ENCODE measurements at places on chromosomes 16 and 17.

DNA sequence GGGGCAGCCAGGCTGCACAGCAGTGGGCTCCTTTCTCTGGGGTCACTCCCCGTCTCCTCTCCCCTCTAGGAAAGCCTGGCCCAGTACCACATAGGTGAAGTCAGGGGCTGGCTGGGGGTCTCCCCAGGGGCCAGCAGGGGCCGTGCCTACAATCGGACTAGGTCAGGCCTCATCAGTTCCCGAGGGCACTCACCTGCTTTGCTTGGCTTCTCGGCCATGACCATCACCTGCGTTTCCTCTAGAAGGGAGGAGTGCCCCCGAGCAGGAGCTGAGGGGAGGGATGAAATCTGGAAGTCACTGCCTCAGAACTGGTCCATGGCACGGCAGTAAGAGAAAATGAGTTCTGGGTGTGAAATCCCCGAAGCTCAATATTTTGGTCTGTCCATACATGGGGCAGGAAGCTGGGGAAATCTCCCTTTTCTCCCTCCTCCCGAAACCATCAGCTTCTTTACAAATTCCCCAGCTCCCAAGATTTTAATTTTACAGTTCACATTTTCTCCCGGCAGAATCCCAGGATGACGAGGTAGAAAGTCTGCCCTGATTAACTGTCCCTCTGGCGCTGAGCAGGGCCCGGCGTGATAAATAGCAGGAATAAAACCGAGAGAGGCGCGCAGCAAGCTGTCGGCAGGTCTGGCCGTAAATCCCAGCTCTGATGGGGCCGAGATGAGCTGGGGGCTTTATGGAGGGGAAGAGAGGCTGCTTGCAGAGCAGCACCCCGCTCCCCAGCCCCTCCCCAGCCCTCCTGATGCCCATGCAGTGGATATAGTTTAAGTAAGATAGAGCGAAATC is 172.1 kb downstream of the RBFOX3 start:
- no peak for DNase-seq

DNA sequence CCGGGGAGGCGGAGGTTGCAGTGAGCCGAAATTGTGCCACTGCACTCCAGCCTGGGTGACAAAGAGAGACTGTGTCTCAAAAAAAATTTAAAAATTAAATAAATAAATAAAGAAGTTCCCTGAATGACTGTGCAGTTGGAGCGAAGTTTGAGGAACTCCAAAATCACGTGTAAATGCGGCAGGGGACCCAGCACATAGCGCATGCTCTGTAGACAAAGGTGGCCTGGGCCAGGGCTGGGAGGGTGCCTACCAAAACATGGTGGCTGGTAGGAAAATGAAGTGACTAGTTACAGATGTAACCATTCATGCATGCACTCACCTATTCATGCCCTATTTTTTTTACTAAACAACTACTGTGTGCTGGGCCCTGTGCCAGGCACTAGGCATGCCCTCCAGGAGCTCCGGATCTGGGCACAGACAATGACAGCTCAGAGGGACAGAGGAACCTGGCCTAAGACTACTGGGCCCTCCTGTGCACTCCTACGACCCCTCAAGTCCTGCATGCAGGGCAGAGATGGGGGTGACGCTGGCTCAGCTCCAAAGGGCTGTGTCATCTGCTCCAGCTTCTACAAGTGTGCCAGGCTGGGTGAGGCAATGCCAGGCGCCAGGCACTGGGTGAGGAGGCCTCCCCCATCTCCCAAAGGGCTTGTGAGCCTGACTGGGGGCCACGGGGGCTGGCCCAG is 65.3 kb downstream of the RMI2 start:
- DNase-seq: no peak

DNA sequence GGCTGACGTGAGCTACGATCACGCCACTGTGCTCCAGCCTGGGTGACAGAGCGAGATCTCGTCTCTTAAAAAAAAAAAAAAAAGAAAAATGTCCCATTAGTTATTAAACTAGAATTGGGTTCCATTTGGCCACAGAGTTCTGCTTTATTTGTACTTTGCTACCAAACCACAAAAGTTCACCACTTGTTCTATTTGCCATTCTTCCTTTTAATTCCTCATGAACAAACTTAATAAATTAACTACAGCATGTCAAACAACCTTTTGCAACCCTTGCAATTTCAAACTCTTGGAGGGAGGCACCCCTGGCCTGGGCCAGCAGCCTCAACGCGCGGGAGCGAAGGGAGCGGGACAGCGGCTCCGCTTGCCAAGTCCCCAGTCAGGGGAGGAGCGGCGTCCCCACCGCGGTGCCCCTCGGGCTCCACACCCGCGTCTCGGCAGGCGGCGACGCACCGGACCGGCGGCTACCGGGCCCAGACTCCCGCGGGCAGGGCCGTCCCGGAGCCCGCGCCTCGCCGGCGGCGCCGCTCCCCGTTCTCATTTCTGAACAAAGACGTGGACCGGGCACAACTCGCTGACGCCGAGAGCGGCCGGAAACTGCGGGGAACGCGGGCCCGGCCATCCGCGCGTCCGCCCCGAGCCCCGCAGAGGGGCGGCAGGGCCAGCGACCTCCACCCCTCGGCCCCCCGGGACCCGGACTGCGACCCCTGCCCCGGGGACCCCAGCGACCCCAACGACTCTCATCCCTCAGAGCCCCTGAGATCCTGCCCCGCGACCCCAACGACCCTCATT is 775 bp downstream of the CYTH1 start:
- peak; percentile 47 for DNase-seq

GRCh38 chr17:48045316-48046001 is 2.7 kb upstream of the NFE2L1 start:
- no peak for DNase-seq

GRCh38 chr16:89049484-89050118 is 44.1 kb upstream of the ACSF3 start:
- no peak for DNase-seq

DNA sequence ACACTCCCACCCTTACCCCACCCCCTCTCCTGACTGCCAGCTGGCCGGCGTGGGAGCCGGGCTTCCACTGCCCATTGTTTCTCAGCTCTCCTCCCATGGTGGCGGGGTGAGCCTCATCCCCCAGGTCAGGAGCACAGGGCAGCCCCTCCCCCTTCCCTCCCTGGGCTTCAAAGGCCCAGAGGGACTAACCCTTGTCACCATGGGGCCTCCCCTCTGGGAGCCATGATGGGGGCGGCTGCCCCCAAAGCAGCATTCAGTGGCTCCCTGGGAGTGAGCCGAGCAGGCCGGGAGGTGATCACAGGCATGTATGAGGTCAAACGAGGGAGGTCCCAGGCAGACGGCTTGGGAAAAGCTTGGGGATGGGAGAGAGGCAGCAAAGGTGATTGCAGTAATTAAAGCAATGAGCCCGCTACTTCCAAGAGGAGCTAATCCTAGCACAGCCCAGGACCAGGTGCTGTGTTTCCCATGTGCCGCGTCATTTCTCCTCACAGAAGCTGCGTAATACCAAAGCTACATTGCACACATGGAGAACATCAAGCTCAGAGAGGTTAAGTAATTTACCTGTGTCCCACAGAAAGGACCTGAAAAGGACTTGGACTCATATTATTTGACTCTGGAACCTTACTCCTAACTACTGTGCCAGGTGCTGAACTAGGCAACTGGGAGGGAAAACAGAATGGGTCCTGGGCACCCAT is 24.5 kb downstream of the CDK5RAP3 start:
- no peak for DNase-seq

- peak; percentile 85 for DNase-seq
Observed at GRCh38 chr17:50935221-50935995, 69.3 kb upstream of the TOB1 start.

- DNase-seq: no peak
Observed at GRCh38 chr16:22220069-22220440, 14.0 kb downstream of the EEF2K start.

- DNase-seq: no peak
Observed at GRCh38 chr16:55487048-55487803, 8.2 kb downstream of the MMP2 start.

DNA sequence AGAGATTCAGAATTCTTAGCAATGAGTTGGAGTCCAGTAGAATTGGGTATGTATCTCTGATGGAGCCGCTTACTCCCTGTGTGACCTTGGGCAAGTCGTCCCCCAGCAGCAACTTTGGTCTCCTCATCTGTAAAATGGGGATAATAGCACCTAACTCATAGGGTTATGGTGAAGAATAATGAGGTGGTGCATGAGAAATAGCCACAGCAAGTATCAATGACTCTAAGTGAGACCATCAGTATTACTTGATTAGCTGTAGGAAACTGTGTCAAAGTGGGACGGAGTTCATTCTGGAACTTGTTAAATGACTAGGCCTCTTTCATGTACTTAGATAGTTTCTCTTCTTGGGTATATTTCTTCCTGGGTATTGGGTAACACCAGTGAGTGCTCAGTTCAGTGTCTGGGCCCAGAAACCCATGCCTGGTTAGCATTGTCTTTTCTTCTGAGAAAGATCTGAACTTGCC is 6.4 kb downstream of the PRKCB start:
- no peak for DNase-seq

DNA sequence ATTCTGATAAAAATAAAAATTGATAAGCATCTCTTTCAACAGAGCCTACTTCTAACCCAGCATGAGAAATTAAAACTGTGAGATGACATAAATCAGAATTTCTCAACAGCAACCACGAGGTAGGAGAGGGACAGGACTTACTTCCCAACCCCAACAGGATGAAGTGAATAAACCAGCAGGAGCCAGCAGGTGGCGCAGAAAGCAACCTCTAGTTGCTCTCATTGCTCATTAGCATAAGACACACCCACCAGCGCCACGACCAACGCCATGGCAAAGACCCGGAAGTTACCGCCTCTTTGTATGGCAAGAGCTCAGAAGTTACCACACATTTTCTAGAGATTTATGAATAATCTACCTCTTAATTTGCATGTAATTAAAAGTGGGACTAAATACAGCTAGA is 189.4 kb upstream of the CDH8 start:
- peak; percentile 11 for DNase-seq

DNA sequence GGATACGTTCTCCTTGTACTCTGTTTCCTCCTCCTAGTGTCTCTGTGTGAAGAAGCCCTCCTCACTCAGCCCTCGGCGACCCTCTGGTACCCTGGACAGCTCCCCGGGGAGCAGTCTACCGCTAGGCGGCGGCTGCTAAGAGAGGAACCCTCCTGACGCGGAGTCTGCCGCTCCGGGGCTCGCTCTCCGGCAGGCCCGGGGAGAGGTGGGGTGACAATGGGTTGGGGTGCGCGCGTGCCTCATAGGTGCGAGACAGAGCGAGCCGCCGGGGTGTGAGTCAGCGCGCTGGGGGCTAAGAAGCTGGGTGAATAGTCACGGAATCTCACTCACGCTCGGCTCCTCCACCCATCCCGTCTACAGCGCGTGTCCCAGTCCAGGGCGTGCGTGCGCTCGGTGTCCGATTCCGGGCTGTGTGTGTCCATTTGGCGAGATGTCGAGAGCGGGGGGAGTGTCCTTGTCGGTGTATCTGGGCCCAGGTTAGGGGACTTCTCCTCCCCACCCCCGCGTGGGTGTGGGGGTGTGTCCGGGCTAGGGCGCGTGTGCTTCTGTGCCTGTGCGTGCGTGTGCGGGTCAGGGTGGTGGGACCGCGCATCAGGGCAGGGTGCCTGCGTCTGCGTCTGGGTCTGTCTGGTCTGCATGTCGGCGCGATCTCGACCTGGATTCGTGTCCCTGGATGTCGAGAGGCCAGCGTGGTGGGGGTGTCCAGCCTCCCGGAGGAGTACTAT is 577 bp upstream of the HS3ST2 start:
- DNase-seq: no peak

GRCh38 chr17:1031711-1032110 is 34.8 kb downstream of the TIMM22 start:
- DNase-seq: peak; percentile 34

DNA sequence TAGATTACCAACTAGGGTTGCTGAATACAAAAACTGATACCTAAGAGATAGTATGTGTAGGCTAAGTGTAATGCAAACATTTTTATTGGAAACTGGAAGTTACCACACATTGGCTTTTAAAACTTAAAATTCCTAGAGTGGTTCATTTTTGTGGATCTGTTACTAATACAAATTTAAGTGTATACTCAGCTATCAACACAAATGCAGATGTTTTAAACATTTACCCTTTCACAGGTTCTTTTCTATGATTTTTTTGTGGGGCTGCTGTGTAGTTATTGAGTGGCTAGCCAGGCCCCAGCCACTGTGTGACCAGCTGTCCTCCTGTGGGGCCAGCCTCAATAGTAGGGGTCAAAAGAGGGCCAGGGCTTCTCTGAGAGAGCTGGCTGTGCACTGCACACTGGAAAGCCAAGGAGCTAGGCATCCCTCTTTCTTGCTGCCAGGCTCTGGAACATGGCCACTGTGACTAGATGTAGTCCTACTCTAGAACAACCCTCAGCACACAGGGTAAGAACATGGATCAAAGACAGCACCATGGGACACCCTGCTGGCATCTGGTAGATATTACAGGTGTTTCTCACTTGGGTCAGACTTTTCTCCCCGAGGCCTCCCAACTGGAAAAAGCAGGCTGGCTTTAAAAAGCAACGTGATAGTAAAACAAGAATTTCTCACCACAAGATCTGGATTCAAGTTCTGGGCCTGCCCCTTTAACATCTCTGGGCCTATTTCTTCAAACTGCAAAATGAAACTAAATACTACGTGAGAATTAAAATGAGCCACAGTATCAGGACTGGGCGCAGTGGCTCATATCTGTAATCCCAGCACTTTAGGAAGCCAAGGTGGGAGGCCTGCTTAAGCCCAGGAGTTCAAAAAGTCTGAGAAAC is 7.3 kb upstream of the VEZF1 start:
- peak; percentile 77 for DNase-seq

GRCh38 chr16:149024-149660 is 3.3 kb upstream of the HBZ start:
- DNase-seq: no peak

DNA sequence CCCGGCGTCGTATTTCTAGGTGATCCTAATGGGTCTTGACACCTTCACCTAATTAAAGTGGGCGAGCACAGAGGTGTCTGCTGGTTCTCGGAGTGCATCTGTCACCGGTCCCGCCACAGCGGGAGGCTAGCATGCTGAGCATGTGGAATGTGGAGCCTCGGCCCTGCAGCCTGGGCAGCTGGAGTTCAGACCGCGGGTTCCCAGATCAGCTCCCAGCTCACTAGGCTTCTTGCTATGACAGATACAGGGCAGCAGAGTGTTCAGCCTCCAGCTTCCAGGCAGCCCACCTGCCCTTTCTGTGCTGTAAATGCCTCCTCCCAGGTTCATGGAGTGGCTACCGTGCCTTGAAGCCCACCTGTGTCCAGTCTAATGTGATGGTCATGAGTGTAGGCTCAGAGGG is 166.7 kb downstream of the CPPED1 start:
- DNase-seq: no peak

GRCh38 chr17:66952681-66953629 is 11.6 kb upstream of the CACNG4 start:
- no peak for DNase-seq

GRCh38 chr16:78105517-78105916 is 6.1 kb downstream of the WWOX start:
- no peak for DNase-seq

Data from hippocampal formation (tissue), 2 donors.